ENCODE measurements at places on chromosomes 3 and 15.

- DNase-seq = no peak
Observed at GRCh38 chr15:48500595-48500994, 144.9 kb downstream of the FBN1 start.

DNA sequence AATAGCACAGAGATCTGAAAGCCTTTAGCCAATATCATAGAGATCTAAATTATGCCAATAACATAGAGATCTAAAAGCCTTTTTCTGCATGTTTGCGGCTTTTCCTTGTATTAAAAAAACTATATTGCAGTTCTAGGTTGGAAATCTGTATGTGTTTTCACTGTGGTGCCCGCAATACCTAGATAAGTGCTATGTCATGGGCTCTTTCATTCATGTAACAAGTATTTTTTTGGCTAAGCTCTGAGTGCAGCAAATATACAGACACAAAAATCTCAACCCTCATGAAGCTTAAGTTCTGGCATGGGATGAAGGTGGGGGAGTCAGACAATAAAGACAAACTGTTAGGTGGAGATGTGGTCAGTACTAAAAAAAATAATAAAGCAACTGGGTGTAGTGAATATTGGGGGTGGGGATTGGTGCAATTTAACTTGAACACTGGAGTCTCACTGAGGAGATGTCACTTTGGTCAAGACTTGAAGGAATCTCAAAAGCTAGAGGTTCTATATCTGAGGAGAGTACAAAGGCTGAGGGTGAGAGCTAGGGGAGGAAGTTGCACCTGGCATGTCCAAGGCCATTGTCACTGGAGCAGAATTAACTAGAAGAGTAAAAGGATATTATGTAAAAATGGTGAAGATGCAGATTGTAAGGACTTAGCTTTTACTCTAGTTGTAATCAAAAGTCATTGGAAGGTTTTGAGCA lies 973 bp downstream of the BUB1B start:
- peak; percentile 41 for DNase-seq

- DNase-seq = no peak
Observed at GRCh38 chr3:170044795-170045244, 7.0 kb downstream of the GPR160 start.

DNA sequence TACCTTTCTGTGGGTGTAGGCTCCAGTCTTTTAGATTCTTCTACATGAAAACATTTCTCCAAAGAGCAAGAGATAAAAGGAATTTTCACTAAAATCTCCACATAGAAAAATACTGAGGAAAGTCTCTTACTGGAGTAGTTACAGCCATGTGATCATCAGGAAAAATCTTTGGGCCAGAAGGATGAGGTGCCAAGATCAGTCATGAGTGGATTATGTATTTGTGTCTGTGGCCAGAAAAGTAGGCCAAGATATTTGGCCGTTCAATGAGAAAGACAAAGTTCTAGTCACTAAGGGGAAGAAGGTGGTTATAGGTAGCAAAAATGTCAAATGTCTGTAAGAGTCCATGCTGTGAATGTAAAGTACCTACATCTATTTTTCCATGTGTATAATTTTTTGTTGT lies 339.3 kb downstream of the NSUN3 start:
- DNase-seq = no peak

- no peak for DNase-seq
Observed at GRCh38 chr3:16888785-16889607, 4.2 kb downstream of the PLCL2 start.

DNA sequence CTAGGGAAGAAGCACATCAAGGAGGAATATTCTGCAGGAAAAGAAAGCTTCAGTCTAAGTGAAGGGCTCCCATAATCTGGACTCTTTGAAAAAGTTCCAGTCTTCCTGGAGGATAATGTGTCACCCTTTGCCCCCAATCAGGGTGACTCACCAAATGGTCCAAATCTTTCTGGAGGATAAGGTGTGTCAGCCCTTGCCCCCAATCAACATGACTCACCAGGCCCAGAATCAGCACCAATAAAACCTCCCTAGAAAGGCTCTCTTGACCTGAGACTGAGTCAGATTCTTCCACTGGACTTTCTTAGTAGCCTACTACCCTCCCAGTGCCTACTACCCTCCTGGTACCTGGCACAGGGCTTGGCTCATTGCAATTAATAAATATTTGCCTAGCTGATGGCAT lies 9.5 kb upstream of the ARL14 start:
- DNase-seq = no peak

GRCh38 chr3:58326267-58326900 lies 6.3 kb upstream of the PXK start:
- DNase-seq = no peak

- DNase-seq = peak; percentile 81
Observed at GRCh38 chr3:126522363-126522788, 1.6 kb upstream of the CHST13 start.

GRCh38 chr3:62605413-62606068 lies 232.2 kb upstream of the FEZF2 start:
- peak; percentile 88 for DNase-seq

GRCh38 chr3:130760922-130761321 lies 14.3 kb upstream of the PIK3R4 start:
- no peak for DNase-seq

GRCh38 chr3:64687781-64688604 lies at the start of gene ADAMTS9:
Gene ADAMTS9, minus strand, starts transcription at chr3:64688000. Its CDS starts 343 bp downstream, at chr3:64687657.
- DNase-seq = peak; percentile 31

- no peak for DNase-seq
Observed at GRCh38 chr3:119588112-119588511, 8.8 kb downstream of the ADPRH start.

GRCh38 chr3:190302212-190302867 lies 19.9 kb downstream of the CLDN1 start:
- no peak for DNase-seq

DNA sequence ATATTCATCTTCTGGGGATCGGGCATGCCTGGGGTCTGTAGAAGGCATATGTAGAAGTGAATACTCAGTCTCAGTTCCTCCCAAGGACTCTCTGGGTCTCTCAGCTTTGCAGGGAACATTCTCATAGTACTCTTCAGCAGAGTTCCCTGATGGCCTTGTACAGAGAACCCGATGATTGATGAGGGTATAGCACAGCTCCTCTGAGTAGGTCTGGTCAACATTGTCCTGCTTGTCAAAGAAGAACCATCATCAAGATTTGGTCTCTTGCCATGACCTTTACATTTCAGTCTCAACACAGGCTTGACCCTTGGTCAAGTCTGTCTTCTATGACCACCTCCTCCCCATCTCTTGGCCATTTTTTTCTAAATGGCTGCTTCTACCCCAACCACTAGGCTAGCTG lies 9.5 kb downstream of the GCSAM start:
- DNase-seq = no peak

- no peak for DNase-seq
Observed at GRCh38 chr15:49693498-49693897, 72.7 kb downstream of the DTWD1 start.

GRCh38 chr15:67786646-67787045 lies 38.7 kb upstream of the SKOR1 start:
- DNase-seq = no peak

- DNase-seq = no peak
Observed at GRCh38 chr3:108605491-108605890, 16.0 kb downstream of the DZIP3 start.

DNA sequence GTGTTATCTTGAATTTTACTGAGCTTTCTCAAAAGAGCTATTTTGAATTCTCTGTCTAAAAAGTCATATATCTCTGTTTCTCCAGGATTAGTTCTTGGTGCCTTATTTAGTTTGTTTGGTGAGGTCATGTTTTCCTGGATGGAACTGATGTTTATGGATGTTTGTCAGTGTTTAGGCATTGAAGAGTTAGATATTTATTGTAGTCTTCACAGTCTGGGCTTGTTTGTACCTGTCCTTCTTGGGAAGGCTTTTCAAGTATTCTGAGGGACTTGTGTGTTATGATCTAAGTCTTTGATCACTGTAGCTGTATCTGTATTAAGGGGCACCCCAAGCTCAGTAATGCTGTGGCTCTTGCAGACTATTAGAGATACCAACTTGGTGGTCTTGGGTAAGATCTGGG lies 10.6 kb upstream of the RAD51 start:
- DNase-seq = no peak

GRCh38 chr15:57676585-57676984 lies 29.9 kb upstream of the POLR2M start:
- no peak for DNase-seq

- no peak for DNase-seq
Observed at GRCh38 chr3:170497207-170498095, 78.8 kb downstream of the CLDN11 start.
